ENCODE measurements at places on chromosomes 7 and 10. TPM values are rescaled to one million over a fixed set of nuclear protein-coding genes. Genes with fewer than 3 reads are reported as not detected.

GRCh38 chr7:95198863-95199262 is 125.5 kb downstream of the PON1 start:
- no peak for DNase-seq

CUZD1 gene
- total RNA-seq = 0.54 TPM

DNA sequence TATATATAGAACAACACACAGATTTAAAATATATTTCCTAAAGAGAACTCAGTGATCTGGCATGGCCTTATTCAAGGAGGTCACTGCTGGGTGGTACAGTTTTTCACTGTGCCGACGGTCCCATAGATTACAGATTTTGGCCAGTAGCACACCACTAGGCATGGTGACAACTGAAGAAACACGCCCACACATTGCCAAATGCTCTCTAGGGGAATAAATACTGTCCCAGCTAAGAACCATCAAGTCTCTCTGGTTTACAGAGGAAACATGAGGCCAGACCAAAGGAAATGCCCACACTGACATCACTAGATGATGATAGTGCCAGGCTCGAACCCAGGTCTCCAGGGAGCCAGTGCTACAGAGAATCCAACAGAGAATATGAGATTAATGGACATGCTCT is 316.8 kb downstream of the ELMO1 start:
- no peak for DNase-seq

ADAM22 gene
- 14.6 TPM for total RNA-seq

GRCh38 chr7:74103219-74103772 is 19.7 kb downstream of the LIMK1 start:
- DNase-seq = no peak

DNA sequence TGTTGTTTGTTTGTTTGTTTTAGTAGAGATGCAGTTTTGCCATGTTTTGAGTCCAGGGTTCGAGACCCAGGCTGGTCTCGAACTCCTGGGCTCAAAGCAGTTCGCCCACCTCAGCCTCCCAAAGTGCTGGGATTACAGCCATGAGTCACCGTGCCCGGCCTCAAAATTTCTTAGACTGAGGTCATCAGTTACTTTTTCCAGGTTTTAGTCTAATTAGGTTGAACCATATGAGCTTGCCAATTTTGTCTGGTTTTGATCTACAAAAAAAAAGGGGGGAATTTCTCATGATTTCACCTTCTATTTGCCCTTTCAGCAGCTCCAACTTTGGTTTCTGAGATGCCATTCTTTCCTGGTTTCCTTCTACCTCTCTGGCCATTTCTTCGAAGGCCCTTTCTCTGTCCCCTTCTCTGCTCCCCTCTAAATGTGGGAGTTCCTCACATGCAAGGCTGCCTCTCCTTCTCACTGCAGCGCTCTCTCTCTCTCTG is 5.5 kb downstream of the CUEDC2 start:
- DNase-seq = no peak

GIMAP7 gene
- total RNA-seq = 2.2 TPM

DNA sequence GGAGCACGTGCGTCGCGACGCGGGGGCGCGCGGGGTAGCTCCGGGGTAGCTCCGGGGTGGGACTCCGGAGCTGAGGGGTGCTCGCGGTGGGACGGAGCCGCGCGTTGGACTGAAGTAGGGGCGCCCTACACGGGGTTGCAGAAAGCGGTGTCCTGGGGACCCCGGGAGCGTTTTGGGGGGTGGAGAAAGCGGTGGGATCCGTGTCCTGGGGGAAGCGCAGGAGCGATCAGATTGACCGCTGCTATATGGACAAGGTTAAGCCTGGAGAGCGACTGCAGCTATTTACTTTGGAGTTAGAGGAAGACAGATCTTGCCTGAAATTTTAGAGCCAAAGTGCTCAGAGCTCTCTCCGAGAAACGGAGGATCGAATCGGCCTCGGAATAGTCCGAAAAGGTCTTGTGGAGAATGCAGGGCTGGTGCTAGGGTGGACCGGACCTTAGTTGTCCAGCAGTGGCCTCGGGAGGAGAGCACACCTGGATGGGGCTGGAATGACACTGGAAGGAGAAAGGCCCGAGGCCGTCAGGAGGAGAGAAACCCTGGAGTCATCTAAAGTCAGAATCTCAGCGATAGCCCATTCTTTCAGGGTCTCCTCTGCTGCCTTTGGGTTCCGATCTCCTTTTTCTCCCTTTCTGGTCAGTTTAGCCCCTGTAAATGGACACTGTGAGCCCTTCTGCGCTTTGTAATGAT is 564 bp downstream of the PDSS1 start:
- DNase-seq = no peak

- no peak for DNase-seq
Observed at GRCh38 chr7:85286446-85286845, 99.6 kb upstream of the SEMA3D start.

DNA sequence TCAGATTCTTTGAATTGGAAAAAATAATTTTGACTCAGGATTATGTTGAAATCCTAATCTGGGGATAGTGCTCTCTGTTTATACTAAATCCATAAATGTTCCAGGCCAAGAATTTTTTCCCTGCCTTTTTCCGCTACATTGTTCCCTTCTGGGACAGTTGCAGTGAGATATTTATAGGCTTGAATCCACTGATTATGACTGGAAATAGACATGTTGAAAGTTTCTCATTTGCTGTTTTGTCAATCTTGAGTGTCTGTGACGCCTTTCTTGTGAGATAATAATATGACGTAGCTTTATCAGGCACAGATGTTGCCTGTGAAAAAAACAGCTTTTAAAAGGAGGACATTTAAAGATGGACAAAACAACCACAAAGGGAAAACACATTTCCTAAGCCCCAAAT is 155.9 kb downstream of the ARID5B start:
- no peak for DNase-seq

C10orf105 gene
- total RNA-seq = 0.15 TPM

NME8 gene
- not detected for total RNA-seq

MACC1 gene
- 0.69 TPM for total RNA-seq

GRCh38 chr7:27751888-27752660 is 12.1 kb downstream of the TAX1BP1 start:
- DNase-seq = no peak

MCU gene
- total RNA-seq = 39.6 TPM

ESYT2 gene
- 31.8 TPM for total RNA-seq

DNA sequence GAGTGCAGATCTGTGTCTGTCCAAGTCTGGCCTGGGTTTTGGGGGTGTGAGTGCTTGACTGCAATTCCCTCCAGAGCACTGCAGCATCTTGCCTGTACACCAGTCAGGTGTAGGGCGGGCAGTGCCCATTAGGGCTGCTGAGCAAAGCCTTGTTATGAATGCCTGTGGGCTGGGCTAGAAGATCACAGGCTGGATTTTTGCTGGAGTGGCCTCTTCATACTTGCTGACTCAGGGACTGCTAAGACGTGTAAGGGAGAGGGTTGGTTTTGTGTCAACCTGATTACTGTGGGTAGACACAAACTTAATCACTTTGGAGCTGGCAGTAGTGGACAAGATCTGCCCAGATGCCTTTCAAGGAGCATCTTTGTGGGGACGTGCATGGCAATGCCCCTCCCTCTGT is 29.6 kb downstream of the DMBT1 start:
- no peak for DNase-seq

DNA sequence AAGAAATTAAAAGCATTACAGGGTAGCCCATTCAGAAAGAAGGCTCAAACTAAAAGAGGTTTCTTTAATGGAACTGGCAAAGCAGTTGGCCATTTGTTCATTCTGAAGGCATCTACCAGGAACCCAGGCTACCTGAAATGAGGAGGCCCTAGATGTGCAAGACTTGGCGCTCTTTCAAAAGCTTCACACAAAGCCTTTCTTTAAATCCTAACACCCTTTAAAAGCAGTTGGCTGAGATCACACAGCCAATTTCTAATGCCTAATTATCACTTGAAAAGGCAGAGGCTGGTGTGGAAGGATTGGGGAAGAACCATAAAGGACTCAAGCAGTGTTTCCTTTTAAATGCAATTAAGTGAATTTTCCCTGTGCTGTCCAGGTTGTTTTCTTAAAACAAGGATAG is 23.2 kb downstream of the PPP1R17 start:
- DNase-seq = no peak

ABCB8 gene
- 17.4 TPM for total RNA-seq

CHRM2 gene
- not detected for total RNA-seq

NUTM2A gene
- total RNA-seq = 2.6 TPM

GRCh38 chr10:23040002-23040401 is 55.4 kb upstream of the MSRB2 start:
- no peak for DNase-seq

- no peak for DNase-seq
Observed at GRCh38 chr7:20741801-20742200, 44.9 kb downstream of the SP8 start.

DNA sequence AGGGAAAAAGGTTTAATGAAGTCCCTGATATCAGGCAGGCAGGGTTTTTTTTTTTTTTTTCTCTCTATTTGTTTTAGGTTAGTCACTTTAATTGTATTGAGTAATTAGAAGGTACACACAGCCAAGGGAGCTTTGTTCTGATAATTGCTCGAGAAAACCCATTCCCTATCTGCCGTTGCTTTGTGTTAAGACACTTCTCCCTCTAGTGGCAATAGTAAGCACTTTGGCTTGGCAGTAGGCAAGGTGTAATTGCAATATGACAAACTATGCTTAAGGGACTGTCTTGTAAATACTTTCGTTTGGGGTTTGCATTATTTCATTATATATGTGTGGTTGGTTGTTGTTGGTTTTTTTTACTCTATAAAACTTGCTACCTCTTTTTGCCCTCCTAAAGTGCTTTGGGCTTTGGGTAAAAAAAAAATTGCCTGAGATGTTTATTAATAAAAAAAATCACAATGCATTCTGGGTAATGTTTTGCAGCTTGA is 113.4 kb downstream of the BTRC start:
- DNase-seq = peak; percentile 32

SLC26A5 gene
- total RNA-seq = 3.0 TPM

DNA sequence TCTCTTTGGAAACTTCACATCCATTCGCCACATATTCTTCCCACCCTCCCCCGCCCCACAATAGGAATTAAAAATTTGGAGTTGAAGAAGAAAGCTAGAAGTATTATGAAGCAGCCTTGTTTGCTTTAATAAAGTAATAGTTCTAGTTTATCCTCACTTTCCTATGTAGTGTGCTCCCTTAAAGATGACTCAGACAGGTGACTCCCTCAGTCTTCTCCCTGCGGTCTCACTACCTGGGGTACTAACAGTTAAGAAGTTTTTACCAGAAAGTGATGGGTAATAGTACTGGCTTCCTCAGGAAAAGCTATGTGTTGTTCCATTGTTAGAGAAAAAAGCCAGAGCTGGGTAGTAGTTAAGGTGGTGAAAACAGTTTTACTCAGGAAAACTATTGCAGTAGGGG is 58.6 kb downstream of the CCNY start:
- no peak for DNase-seq

DNA sequence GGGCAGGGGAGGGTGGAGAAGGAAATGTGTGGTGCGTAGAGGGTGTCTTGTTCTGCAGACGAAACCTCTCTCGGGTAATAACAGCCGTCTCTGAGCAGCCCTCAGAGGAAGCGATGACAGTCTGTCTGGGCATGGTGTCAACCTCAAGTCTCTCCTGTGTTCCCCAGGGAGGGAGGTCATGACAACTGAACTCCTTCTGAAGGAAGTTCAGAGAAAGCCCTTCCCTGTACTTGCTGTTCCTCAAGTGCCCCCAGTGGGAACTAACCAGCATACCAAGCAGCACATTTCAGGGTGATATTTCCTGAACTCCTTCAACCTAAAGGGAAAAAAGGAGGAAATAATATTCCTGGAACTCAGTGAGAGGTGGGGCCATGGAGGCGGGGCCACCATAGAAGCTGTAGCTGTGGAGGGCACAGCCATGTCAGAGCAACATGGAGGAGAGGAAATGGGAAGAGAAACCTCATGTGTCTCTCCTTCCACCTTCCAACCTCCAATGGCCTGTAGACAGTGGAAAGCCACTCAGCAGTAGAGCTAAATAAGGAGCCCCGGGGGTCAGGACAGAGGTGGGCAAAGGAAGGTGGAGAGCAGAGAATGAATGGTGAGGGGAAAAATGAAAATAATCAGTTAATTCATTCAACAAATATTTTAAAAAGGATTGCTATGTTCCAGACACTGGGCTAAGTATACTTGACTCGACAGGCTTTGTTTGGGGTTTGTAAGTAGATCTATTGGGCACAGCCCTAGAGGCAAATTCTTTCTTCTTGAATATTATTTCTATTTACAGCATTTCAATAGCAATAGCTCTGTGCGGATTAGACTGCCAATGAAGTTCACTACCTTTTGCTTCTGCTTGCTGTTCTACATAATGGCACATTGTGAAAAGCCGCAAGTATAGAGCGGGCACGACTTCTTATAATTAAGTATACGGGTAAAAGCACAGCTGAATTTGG is 61.0 kb upstream of the AOAH start:
- no peak for DNase-seq

- DNase-seq = no peak
Observed at GRCh38 chr10:103433858-103434257, 18.3 kb downstream of the CALHM2 start.

DNA sequence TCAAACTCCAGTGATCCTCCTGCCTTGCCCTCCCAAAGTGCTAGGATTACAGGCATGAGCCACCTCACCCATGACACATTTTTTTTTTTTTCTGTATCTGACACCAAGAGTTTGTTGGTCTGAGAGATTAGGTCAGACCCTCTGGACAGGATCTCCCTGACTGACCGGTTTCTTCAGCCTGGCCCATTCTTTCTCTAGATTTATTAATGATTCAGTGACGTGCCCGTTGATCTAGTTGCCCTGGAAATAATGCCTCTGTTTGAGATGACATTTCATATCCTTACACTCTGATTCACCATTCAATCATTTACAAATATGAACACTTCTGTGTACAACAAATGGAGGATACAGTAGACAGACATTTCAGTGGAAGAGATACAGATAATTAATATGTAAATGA is 1.4 kb upstream of the ZNF212 start:
- DNase-seq = no peak

GRCh38 chr10:569961-570627 is 119.4 kb downstream of the DIP2C start:
- DNase-seq = no peak

KAT6B gene
- total RNA-seq = 18.1 TPM

DNA sequence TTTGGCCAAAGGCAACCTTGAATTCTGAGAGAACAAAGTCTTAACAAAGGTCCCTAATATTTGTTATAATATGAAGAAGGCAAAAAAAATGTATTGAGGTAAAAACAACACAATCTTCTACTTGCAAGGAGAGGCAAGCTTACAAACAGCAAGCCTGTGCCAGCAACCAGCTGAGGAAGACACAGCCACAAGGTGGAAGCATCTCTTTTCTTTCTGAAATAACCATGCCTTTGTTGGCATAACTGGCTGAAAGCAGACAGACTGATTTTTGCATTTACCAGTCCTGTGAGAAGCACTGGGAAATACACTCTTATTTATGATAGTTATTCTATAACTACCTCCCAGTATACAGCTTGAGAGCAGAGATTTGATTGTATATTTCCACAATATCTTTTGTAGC is 292.0 kb downstream of the PHTF2 start:
- no peak for DNase-seq

TUBAL3 gene
- not detected for total RNA-seq

DLX6 gene
- total RNA-seq = not detected

GDF2 gene
- total RNA-seq = not detected

ZDHHC6 gene
- total RNA-seq = 42.8 TPM

CYP2C19 gene
- not detected for total RNA-seq

DNA sequence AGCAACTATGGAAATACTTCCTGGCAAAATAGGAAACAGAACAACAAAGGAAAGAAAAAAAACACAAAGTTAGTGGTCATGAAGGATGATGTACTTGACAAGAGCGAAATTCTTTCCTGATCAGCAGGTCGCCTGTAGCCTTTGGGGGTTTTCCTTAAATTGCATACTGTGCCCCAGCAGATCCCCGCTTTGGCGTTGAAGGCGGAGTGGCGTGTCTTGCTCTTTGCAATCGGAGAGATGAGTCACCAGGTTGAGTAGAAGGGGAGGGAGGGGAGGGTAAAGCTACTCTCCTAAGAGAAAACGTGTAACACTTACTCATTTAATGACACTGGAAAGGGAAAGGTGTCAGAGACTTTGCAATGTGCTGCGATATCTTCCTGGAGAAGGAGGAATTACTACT is 587.2 kb downstream of the SORCS1 start:
- no peak for DNase-seq
